ENCODE measurements at places on chromosomes 16 and 17. TPM values are rescaled to one million over a fixed set of nuclear protein-coding genes. Genes with fewer than 3 reads are reported as not detected.
A peak's percentile ranks its signal among the peaks of the same experiment; 100 is the strongest.

GSG1L gene
- total RNA-seq, result not detected

ITGAD gene
- total RNA-seq, result 0.16 TPM

DNA sequence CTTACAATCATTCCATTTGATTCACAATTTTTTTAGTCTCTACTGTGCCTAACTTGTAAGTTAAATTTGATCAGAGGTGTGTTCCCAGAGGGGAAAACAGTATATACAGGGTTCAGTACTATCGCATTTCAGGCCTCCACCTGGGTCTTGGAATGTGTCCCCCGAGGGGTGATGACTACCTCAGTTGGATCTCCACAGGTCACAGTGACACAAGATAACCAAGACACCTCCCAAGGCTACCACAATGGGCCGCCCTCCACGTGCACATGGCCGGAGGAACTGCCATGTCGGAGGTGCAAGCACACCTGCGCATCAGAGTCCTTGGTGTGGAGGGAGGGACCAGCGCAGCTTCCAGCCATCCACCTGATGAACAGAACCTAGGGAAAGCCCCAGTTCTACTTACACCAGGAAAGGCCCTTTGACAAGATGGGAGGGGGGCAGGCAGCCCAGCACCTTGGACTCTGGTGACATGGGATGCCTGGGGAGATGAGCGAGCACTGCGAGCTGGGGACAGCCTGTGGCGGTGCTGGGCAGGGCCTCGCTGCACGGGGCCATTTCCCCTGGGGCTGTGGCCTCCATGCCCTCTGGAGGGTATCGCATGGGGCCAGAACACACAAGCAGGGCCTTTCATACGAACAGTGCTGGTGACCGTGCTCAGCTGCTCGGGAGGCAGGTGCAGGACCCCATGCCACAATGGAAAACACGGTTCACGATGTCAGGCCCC, 33.9 kb downstream of the PDIA2 start:
- no peak for DNase-seq

DNA sequence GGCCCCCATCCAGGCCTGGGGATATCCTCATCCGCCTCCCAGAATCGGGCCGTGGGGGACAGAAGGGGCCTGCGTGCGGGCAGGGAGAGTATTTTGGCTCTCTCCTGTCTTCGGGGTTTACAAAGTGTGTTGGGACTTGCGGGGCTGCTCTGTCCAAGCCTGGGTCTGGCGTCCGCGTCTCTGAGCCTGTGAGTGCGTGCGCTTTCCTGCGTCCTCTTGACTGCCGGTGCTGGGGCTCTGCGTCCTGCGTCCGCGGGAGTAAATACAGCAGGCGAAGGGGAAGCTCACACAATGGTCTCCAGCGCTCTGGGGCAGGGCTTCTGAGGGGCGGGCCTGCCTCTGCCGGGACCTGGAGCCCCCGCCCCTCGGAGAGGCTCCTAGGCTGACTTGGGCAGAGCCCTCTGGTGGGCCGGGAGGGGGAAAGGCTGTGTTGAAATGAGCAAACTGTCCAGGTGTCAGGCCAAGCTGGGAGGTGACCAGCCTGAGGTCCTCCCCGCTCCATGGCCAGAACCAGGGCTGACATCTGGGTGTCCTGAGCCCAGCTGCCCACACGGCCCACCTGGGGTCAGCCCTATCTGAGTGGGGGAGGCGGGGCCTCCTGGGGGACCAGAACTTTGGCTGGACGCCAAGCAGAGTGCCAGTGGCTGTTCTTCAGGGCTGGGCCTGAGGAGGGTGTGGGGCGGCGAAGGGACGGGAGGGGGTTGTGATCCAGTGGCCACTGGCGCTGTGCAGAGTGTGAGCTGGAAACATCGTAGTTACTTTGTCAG, 233.6 kb downstream of the SEC14L1 start:
- DNase-seq, result peak; percentile 78

MMP25 gene
- total RNA-seq, result 0.36 TPM

HYDIN gene
- total RNA-seq, result not detected

GAST gene
- not detected for total RNA-seq

FOXN1 gene
- not detected for total RNA-seq

DNA sequence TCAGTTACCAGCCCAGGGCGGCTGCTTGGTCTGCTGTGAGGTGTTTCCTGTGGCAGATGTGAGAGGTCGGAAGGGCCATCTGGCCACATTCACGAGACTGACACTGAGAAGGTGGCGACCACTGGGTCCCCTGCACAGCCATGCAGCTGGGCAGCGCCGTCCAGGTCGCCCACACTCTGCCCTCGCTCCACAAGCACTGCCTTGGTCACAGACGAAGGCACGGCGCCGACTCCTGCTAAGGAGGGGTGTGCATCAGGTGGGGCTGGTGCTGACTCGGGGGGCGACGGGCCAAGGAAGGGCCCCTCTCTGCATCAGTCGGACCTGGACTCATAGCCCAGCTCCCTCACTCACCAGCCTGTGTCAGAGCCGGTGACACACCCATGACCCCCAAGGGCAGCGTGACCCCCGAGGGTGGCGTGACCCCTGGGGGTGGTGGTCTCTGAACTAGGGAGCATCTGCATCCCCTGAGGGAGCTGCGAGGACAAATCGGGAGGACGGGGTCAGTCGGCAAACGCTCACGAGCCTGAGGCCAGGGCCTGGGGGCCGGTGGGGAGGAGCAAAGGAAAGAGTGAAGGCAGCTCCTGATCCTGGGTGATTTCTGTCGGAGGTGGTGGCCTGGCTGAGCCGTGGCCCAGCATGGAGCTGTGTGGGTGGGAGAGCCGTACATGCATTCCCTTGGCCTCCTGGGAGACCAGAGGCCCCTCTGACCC, 30.4 kb downstream of the NME3 start:
- DNase-seq, result no peak

DNA sequence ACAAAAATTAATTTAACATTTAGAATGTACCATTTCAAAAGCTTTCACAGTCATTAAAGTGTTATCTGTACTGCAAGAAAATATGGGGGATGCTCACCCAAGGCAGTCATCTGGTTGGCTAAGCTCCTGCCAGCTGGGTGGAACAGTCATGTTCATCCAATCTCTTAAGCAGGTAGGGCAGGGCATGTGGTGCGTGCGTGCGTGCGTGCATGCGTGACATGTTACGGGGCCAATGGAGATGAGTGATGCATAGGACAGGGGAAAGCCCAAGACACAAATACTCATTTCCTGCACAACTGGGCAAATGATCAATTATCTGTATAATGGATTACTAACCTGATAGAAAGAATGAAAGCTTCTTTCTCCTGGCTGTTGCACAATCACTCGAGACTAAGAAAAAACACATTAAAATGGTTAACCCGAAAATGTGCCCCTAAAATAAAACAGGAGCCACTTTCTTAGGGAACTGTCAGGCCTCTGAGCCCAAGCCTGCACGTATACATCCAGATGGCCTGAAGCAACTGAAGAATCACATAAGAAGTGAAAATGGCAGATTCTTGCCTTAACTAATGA, 104.4 kb downstream of the MYO1D start:
- DNase-seq, result no peak

DNA sequence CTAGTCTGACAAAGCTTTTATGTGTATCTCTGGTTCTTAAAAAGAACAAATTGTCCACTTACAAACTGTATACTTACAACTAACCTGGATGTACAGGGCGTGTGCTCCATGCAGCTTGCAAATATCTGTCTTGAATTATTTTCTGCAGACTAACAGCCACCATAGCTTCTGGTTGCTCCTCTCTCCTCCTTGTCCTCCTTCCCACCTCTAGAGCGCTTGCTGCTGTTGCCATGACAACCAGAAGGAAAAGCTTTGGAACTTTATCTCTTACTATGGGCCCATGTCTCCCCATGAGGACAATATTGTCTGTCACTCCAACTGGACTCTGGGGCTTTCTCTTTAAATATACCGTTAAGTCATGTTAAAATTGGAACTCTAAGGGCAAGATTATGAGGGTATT, 71.5 kb upstream of the DHX40 start:
- no peak for DNase-seq

SLC35G6 gene
- total RNA-seq, result not detected

SPNS2 gene
- 0.64 TPM for total RNA-seq

- no peak for DNase-seq
Measured at GRCh38 chr17:37570527-37571093, 38.6 kb downstream of the SYNRG start.

Data from CD8-positive, alpha-beta T cell (primary cell).